ENCODE measurements at places on chromosomes 3 and 15.

DNA sequence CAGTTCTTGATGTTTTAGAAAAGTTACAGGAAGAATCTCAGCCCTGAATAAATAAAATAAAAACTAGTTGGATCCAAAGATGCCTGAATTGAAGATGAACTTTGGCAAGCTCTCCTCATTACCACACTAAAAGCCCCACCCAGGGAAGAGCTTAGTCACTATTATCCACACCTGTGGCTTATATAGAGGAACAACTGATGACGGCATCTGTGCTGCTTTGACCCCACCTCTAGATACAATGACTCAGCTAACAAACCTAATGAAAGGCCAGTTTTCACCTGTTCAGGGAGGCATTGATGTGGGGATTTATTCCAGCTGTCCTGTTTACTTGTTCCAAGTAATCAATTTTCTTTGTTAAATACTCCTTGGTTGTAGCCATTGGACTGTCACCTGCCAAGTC lies 604.7 kb upstream of the EPHA6 start:
- DNase-seq = no peak

GRCh38 chr3:189040656-189041335 lies 131.0 kb upstream of the TPRG1 start:
- no peak for DNase-seq

GRCh38 chr15:73240866-73241499 lies 127.8 kb downstream of the HCN4 start:
- DNase-seq = peak; percentile 49

- DNase-seq = no peak
Measured at GRCh38 chr3:158725348-158726011, 6.8 kb downstream of the RARRES1 start.

- DNase-seq = no peak
Measured at GRCh38 chr3:175246766-175247165, 387.6 kb downstream of the NAALADL2 start.

DNA sequence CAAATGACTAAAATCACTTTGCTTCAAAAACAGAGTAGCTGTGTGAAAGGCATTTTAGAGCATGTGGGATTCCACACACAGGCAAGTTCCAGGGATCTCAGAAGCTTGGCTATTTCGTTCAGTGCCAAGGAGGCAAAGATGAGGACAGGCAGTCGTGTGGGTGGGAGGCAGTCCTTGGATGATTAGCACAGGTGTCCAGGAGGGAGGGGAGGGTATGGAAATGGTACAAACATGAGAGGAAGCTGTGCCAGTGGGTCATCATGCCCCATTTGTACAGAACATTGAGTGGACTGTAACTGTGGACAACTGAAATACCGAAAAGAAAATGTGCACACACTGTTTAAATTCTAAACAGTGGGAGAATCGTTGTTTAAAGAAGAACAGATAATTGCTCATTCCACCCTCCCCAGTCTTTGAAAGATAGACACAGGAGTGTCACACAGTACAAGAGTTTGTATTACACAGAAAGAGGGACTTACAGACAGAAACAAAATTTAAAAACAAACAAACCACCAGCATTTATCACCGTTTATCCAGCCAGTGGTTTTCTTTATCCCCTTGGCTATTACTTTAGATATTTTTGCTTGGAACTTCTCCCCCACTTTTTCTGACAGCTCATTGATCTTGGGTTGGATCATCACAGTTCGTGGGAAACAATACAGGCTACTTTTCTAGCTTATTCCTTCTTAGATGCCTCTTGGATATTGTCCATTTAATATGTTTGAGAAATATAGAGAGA lies 122.9 kb downstream of the GREM1 start:
- no peak for DNase-seq

DNA sequence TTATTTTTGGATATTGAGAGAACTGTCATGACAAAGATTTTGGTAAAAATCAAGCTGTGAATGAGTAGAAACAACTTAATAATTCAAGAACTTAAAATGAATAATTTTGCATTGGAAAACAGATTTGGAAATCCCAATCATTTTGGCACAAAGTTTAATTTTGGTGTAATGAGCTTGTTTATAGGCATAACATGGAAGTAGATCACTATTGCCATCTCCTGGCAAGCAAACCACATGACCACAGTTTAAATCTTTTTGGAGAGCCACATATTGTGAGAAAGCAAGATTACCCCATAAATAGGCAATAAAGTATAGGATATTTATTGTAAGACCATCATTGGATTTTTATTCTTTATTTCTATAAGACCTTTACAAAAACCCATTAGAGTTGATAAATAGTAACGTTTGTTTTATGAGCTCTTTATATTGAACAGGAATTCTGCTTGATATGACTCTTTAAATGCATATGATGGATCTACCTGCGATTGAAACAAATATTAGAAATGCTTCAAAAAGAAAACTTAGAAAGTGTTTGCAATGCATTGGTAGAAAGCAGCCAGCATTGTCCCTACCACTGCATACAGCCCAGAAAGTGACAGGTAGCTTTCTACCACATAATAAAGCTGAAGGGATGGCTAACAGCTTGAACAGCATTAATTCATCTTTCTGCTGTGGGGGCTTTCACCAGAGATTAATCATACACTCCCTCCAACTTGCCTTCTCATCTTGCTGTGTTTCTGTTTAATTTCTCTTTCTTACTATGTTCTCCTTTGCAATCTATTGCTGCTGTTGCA lies 766.8 kb downstream of the TBL1XR1 start:
- DNase-seq = no peak

DNA sequence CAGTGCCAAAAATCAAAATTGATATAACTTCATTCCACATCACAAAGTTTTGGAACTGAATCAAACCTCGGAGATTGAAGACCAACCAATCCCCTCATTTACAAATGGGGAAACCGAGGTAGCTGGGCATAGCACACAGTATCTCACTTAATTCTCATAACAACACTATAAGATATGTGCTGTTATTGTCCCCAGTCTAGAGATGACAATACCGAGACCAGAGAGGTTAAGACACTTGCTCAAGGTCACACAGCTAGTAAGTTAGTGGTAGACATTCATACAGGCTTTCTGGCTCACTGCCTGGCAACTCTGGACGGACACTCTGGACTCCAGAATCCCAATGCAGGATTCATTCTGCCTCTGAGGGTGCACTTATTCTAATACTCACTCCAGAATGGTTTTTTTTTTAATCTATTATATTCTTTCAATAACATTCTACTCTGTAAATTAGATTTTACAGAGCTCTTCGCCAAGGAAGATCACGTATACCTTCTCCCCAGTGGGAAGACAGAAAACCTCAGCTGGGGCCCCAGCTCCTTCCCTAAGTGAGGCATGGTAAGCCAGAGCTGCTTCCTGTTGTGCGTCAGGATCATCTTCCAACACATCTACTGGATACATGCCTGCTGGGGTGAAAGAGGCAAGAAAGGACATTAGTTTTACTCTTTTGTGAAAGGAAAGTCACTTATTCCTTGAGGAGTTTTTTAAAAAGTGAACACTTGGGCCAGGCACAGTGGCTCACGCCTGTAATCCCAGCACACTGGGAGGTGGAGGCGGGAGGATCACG lies 128.4 kb upstream of the IGF1R start:
- DNase-seq = no peak

GRCh38 chr3:42790714-42791229 lies 13.5 kb downstream of the HIGD1A start:
- no peak for DNase-seq

- DNase-seq = no peak
Measured at GRCh38 chr15:88487178-88487795, 19.8 kb downstream of the MRPS11 start.

DNA sequence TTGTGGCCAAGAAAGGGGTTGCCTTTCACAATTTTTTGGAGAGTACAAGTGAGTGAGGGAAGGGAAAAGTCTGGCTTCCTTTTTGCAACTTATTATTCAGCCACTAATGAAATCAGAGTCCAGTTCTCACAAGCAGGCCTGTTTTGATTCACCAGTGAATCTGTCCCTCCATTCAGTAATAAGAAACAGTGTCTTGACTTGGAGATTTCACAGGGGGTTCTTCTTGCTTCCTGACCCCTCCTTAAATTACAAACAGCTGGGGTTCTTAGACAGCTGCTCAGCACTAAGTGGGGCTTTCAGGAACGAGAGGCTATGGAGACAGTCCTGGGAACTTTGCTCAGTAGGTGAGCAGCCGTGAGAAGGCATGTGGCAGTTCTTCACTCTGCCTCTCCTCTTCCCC lies 24.5 kb downstream of the SEMA3G start:
- DNase-seq = no peak

DNA sequence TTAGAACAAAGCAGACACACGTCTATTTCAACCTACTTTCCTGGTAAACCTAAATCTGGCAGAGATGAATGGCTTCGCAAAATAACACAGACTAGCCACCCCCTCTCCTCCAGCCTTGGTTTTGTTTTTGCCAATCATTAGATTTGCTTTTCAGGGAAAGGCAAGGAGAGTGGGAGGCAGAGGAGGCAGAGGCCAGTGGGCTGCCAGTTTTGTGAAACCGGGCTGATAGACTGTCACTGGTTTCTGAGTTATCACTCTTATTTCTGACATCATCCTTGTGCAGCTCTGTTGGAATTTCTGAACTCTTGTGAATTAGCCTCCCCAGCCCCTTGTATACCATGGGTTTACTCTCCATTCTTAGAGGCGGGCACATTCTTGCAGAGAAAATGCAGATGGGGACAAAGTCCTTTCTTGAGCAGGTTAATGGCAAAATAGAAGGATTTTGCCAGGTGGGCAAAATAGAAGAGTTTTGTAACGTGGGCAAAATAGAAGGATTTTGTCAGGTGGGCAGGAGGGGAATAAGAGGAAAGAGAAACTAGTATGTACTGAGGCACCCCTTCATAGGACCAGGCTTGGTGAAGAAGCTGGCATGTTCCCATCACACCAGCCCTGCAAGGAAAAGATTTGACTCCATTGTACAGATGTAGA lies 3.2 kb upstream of the FEM1B start:
- DNase-seq = no peak

GRCh38 chr15:36498916-36499315 lies 80.5 kb upstream of the CDIN1 start:
- DNase-seq = no peak

DNA sequence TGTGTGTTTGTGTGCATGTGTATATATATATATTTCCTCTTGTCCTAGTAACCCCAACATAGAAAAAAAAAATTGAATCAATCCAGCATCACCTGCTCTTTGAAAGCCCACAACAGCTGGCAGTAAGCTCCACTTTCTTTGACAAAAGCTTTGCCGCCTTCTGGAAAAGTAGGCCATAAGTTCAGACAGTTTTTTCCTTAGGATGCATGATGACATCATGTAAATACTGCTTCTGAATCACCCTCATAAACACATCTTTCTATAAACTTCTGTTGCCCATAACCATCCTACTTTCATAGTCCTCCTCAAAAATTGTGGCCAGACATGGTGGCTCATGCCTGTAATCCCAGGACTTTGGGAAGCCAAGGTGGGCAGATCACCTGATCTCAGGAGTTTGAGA lies 67.4 kb downstream of the CSNK1G1 start:
- DNase-seq = no peak

GRCh38 chr3:88936831-88937230 lies 170.6 kb upstream of the EPHA3 start:
- DNase-seq = no peak

DNA sequence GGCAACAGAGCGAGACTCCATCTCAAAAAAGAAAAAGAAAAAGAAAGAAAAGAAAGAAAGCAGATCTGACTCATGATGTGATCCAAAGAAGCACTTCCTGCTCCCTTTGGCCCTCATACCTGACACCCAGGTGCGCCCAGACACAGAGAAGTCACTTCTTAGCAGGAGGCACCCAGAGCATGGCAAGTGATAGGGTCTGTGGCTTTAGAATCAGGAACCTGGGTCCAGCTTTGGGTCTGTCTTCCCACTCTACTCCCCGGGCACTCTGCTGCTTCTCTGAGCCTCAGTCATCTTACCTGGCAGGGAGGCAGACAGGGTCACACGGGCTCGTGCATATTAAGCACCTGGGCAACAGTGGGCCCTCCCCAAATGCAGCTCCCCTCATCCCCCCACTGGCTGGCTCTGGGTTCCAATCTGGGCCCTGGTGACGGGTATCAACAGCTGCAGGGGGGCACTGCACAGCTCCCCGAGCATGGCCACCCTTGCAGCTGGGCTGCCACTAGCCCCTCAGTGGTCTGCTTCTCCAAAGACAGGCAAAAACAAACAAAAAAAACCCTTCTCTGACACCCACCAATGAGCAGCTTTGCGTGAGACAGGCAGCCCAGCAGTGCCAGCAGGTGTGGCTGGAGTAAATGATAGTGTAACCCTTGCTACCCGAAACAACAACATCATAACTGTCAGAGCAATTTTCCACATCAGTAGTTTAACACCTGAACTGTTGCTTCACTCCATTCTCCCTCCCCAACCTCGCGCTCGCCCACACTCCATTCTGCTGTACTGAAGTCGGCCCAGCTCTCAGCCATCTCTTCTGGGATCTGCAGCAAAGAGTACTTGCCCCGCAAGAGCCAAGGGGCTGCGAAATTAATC lies 99.8 kb downstream of the MEGF11 start:
- DNase-seq = peak; percentile 46

GRCh38 chr15:90449206-90449735 lies 61.2 kb downstream of the IQGAP1 start:
- no peak for DNase-seq

DNA sequence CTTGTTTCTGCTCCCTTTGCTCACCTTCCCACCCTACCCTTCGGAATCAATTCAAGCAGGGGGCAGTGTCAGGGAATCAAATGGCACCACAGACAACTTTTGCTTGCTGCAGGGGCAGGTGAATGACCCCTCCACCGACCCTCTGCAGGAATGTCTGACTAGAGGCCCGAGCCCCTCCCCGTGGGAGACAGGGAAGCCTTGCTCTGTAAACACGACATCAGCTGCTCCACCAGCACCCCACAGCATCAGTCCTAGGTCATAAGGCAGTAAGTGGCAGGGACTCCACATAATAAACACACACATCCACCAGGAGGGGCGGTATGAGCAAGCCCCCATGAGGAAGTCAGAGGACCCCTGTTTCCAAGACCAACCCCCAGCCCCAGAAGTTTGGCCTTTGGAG lies 2.0 kb upstream of the SLC26A6 start:
- no peak for DNase-seq

DNA sequence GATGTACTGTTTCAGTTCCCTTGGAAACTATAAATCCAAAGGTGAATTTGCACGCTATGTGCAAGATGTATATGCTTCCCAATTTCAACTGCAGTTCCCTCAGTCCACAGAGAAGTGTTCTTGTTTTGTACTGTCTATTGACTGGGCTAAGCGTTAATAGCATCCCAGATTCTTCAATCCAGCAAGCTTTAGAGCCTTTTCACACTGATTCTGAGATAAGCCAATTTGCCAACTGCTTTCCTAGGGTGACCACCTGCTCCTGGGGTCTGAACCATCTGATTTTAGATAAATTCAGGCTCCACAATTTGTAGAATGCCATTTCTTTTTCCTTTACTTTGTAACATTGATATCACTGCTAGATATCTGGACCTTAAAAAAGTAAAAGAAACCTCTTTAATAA lies 340.1 kb downstream of the PTPRG start:
- DNase-seq = no peak

- DNase-seq = no peak
Measured at GRCh38 chr3:52044869-52045619, 11.3 kb downstream of the DUSP7 start.

DNA sequence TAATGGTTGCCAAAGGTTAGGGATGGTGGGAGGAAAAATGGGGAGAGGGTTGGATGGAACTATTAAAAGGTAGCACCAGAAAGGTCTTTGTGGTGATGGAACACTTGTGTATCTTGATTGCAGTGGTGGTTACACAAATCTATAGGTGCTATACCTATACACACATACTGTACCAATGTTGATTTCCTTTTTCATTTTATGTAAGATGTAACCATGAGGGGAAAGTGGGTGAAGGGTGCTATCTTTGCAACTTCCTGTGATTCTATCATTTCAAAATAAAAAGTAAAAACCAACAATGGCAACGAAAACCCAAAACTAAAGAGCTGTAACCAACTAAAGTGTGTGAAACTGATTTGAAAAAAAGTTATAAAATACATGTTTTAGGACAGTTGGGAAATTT lies 761 bp upstream of the ZNF35 start:
- no peak for DNase-seq

All from GM12864 (cell line).